ENCODE measurements at places on chromosomes 3 and 15. TPM values are rescaled to one million over a fixed set of nuclear protein-coding genes. Genes with fewer than 3 reads are reported as not detected.

Gene SCG5
- 4.2 TPM for total RNA-seq

Gene FYCO1
- total RNA-seq = 89.4 TPM

Gene CCDC13
- 4.3 TPM for total RNA-seq

Gene AGBL1
- total RNA-seq = not detected

Gene CADPS
- 0.31 TPM for total RNA-seq

Gene CHRFAM7A
- 0.27 TPM for total RNA-seq

Gene MYO9A
- 118 TPM for total RNA-seq

Gene KY
- 3.4 TPM for total RNA-seq

Gene NAALADL2
- total RNA-seq = 7.4 TPM

Gene RNF111
- total RNA-seq = 17.5 TPM

Gene CPA3
- total RNA-seq = 6.8 TPM

Gene CCR8
- not detected for total RNA-seq

Data from gastroesophageal sphincter (tissue), 4 donors.